ENCODE measurements at places on chromosomes 1 and 21.

DNA sequence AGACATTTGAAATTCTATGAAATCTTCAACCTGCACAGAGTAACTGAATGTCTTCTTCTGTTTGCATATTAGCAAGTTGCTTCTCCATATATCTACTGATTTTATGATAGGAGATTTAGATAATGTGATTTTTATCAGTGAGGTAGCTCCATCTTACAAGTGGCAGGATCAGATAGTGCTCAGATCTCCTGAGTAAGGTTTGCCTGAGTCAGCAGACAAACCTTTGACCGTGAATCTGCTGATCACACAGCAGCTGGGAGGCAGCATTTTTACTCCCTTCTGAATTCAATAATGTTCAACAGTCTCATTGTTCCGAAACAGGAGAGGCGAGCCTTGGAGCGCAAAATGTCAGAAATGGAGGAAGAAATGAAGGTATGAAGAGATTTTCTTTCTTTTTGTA is 141.4 kb downstream of the SYT2 start:
- DNase-seq, result no peak

DNA sequence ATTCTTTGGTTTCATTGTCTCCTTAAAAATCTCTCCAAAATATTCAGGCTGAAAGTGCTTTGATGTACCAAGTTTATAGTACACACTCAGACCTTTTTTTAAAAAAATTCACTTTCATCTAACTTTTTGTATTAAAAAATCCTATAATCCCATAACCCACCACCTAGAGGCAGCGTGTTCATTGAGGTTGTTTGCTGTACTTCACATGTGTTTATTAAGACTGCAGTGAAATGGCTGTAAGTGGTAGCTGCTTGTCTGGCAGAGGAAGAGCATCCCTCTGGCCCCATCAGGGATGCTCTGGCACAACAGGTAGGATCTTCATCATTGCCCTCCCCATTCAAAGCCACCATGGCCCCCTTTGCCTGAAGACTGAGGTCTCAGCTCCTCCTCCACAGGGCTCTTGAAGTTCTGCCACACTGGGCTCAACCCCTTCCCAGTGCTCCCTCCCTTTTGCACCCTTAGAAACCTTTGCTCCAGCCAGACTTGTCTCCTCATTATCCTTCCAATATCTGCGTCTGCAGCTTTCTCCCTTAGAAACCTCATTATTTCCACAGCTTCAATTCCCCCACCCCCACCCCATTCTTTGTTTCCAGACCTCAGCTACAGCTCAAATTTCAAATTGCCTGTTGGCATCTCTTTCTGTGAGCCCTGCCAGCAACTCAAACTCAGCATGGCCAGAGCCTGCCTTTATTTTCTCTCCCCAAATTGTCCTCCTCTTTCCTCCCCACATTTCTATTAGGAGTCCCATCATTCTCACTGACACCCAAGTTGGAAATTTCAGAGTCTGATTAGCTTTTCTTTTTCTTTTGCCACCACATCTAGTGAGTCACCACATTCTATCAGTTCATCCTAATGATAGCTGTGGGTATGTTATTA is 369.6 kb upstream of the USP24 start:
- DNase-seq, result peak; percentile 63

DNA sequence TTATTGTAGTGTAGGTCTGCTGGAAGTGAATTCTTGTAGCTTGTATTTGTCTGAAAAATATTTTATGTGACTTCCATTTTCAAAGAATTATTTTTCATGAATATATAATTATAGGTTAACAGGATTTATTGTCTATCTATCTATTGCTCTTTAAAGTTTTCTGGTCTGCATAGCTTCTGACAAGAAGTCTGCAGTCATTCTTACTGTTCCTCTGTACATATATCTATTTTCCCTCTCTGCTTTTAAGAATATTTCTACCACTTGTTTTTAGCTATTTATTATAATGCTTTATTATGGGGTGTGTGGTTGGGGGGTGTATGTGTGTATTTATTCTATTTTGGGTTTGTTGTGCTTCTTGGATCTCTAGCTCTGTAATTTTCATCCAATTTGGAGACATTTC is 77.4 kb downstream of the ETS2 start:
- DNase-seq, result no peak

- peak; percentile 91 for DNase-seq
These were observed 29.3 kb downstream of the AK2 start for GRCh38 chr1:33007190-33008050.

GRCh38 chr1:203342192-203342940 is 8.6 kb downstream of the FMOD start:
- DNase-seq, result peak; percentile 55

- peak; percentile 58 for DNase-seq
These were observed 14.3 kb downstream of the SLC2A1 start for GRCh38 chr1:42944246-42944928.

DNA sequence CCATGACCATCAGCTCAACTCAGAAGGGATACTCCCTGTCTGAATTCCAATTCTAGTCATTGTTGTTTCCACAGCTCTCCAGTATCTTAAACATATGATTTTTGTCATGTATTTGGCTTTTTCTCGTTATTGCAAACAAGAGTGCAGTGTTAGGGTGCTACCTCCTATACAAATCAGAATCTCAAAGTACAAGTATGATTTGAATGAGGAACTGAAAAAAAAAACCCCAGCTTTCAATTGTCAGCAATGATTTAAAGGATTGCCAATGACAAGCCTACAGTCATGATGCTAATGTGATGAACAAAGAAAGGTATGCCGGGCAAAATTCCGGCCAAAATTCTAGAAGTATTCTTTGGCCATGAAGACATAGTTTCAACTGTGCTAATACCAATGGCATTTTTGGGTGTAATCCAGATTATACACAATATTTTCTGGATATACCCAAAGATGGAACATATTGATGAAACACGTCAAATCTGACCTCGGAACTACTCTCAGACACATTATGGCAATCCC is 14.9 kb downstream of the TMEM35B start:
- peak; percentile 30 for DNase-seq

- peak; percentile 67 for DNase-seq
These were observed 36.9 kb downstream of the PTGFR start for GRCh38 chr1:78527706-78528105.

DNA sequence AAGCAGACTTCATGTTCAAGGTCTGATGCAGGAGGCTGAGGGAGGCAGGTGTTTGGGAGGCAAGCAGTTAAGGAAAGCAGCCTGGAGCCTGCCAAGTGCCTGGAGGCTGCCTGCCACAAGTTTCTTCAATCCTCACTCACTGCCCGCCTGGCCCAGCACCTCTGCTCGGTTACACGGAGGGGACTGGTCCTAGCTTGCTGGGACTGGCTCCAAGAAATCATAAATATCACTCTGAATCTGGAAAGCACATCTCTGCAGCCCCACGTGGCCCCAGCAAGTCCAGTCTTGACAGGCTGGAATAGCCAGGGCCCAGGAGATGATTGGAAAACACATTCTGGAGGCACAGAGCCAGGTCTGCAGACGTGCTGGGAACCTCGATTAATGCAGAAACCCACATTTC is 83.9 kb downstream of the BCAR3 start:
- no peak for DNase-seq

GRCh38 chr1:18977428-18977827 is 21.0 kb upstream of the IFFO2 start:
- no peak for DNase-seq

GRCh38 chr1:17615959-17616358 is 76.5 kb downstream of the ARHGEF10L start:
- DNase-seq, result no peak

DNA sequence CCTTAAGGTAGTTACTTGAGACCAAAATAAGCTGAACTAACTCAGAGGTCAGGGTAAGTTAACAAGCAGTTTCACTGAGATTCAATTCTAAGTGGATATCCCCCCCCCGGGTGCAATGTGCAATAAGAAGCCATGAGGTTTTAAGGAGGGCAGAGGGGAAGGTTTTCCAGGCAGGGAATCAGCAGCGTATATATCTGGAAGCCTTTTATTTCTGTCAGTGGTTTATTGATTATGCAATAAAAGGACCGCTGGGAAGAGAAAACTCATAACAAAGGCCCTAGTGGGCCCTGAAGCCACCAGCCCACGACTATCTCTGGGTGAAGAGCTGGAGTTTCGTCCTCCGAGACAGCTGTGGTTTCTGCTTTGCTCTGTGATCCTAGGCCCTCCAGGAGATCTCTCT is 53.1 kb upstream of the CTPS1 start:
- DNase-seq, result no peak

GRCh38 chr1:207862241-207862787 is 48.6 kb downstream of the CD34 start:
- DNase-seq, result peak; percentile 50

- no peak for DNase-seq
These were observed 2.6 kb upstream of the MAPKAPK2 start for GRCh38 chr1:206682111-206682510.

GRCh38 chr1:156508205-156508954 is 7.8 kb upstream of the MEF2D start:
- peak; percentile 79 for DNase-seq

DNA sequence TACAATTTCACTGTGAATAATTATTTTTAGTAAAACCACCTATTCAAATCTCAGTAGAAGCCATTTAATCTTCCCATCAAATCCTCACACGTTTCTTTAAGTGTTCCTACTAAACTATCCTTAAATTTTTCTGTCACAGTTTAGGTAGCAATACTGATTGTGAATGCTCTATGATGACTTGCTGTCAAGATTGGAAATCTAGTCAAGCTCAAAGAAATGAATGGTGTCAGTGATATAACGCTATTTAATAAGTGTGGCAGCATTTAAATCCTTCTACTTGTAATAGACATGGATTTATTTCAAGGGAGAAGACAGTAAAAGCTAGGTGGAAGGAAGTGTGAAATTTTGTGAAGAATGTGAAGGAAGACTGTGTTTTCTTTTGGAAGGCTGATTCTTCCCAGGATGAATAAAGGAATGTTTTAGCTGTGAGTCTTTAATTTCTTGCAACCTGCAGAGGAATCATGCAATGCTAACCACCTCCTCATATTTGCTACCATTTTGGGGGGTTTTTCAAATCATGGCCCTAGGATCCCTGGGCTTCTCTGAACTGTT is 936.7 kb upstream of the NEGR1 start:
- DNase-seq, result no peak

DNA sequence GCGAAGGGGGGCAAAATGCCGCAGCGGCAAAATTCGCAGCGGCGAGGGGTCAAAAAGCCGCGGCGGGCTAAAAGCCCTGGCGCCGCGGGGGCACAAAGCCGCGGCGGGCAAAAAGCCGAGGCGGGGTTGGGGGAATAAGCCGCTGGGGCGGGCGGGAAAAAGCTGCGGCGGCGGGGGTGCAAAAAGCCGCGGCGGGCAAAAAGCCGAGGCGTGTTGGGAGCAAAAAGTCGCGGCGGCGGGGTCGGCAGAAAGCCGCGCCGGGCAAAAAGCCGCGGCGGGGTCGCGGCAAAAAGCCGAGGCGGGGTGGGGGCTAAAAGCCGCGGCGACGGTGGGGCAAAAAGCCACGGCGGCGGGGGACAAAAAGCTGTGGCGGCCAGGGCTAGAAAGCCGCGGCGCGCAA is 3902.5 kb downstream of the SRGAP2C start:
- no peak for DNase-seq

GRCh38 chr21:25850126-25850842 is 115.5 kb downstream of the GABPA start:
- DNase-seq, result no peak
